ENCODE measurements at places on chromosomes 16 and 17.

DNA sequence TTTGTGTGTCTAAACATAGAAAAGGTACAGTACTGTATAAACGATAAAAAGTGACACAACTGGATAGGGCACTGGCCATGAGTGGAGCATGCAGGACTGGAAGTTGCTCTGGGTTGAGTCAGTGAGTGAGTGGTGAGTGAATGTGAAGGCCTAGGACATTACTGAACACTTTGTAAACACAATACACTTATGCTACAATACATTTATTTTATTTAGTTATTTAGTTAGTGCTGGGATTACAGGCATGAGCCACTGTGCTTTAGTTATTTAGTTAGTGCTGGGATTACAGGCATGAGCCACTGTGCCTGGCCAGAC lies 4.6 kb downstream of the CFAP20 start:
- DNase-seq: no peak

- DNase-seq: no peak
Observed at GRCh38 chr16:85479972-85480726, 133.0 kb upstream of the GSE1 start.

- DNase-seq: no peak
Observed at GRCh38 chr17:57420734-57421717, 164.7 kb downstream of the MSI2 start.

GRCh38 chr16:87653234-87653633 lies 50.9 kb downstream of the JPH3 start:
- DNase-seq: no peak

GRCh38 chr17:35361027-35361426 lies 12.4 kb downstream of the SLFN11 start:
- DNase-seq: no peak

GRCh38 chr16:49637511-49637910 lies 218.4 kb downstream of the ZNF423 start:
- no peak for DNase-seq

GRCh38 chr16:59632276-59632855 lies 898.2 kb upstream of the GOT2 start:
- DNase-seq: no peak
